Brain pericyte (primary cell): ENCODE measurements at places on chromosomes 11 and 22.

- DNase-seq, result no peak
Measured at GRCh38 chr22:39475902-39476301, 19.1 kb downstream of the MGAT3 start.

DNA sequence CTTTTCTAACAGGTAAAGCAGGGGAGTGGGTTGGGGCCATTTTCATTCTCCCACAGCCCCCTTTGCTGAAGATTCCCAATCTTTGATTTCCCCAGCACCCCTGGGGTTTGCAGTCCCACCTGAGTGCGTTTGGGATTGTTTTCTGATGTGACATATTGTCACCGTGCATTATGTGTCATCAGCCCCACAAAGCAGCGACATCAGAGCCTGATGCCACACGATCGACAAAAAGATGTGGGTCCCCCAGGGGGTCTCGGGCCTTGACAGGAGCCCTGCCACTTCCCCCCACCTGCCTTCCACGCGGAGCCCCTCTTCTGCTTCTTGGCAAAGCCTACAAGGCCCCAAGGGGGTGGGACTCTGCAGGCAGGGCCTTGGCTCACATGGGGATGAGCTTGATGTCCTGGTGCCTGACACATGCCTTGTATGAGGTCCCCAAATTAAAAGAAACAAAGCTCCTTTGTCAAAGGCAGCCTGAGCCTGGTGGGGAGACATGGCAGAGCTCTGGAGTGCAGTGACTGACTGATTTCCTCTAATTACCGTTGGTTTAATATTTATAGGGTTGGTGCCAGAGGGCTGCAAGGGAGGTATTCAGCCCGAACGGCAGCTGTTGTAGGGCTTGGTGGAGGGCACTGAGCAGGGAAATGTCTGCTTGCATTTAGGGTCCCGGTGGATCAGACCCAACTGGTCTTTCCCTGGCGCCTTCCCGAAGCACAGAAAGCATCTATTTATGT, 149.2 kb downstream of the MIAT start:
- no peak for DNase-seq

GRCh38 chr22:30327864-30328345, 1.2 kb upstream of the TBC1D10A start:
- no peak for DNase-seq

- no peak for DNase-seq
Measured at GRCh38 chr11:10627291-10627690, 58.8 kb upstream of the LYVE1 start.

- DNase-seq, result no peak
Measured at GRCh38 chr11:73187854-73188253, 30.2 kb upstream of the P2RY2 start.

DNA sequence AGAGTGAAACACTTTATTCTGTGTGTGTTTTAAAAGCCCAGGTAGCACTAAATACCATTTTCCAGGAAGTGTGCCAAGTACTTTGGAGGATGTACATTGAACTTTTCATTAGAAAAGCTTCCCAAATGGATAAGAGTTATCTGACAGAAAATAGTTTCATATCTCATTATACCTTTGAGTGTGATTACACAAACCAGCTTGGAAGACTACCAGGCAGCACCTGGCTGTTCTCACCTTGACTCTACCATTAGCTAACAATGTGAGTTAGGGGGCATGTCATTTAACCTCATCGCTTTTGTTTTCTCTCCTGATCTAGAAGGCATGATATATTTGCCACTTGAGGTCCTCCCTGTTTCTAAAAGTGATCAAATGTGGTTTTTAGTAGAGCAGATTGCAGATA, 50.2 kb downstream of the GRM5 start:
- DNase-seq, result no peak

DNA sequence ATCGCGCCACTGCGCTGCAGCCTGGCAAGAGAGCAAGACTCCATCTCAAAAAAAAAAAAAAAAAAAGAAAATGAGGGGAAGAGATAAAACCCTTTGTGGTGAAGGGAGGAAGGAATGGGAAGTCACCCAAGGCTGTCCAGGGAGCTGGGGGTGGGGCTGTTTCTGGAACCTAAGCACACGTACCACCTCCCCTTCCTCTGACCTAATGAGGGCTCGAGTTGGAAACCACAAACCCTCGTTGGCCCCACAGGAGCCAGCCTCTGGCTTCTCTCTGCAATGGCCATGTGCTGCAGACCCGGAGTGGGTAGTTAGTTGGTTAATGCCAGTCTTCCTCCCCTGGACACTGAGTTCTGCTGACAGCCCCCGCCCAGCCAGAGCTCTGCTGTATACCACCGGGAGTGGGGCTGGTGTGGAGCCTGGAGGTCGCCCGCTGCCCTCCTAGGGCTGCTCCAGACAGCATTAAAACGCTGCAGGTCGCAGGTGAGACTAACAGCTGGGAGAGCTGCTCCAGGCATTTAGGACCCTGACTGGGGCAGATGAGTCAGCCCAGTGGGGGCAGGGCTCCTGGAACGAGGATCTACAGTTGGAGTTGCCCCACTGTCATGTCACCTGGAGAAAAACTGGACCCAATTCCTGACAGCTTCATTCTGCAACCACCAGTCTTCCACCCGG, at the start of gene LGALS12:
Gene LGALS12 (plus strand): TSS at position 228 of the 672 bp plus-strand sequence. CDS start 375 bp downstream, at position 603.
- DNase-seq, result no peak
